Aorta (tissue), 5 donors: ENCODE measurements at places on chromosomes 2 and 18. TPM values are rescaled to one million over a fixed set of nuclear protein-coding genes. Genes with fewer than 3 reads are reported as not detected.

GRCh38 chr2:107525406-107525805 lies 301.3 kb upstream of the RGPD4 start:
- no peaks in the 10 kb centered on the region for H3K4me1 ChIP-seq
- no peak for DNase-seq
- no peak overlapping the region for H3K27ac ChIP-seq
- no peaks in the 10 kb centered on the region for H3K27me3 ChIP-seq

DNA sequence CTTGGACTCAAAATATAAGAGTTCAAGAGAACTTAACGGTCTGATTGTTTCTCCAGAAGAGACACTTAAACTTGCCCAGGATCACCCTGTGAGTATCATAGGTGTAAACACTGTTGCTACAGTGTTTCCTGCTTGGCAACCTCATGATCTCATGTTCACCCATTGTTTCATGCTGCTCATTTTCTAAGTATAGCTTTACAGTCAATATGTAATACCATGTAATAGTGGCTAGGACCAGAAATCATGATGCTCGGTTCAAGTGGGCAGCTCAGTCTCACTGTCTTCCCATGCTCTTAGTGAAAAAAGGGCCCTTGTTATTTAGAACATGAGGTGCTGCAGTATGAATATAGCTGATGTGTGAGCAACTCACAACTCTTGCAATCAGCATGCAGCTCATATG lies 157.5 kb downstream of the CERS6 start:
- H3K27ac ChIP-seq = no peak overlapping the region
- no peak overlapping the region for H3K4me3 ChIP-seq
- DNase-seq = no peak

GRCh38 chr2:215269397-215270117 lies 42.3 kb upstream of the ATIC start:
- H3K36me3 ChIP-seq = no peaks in the 10 kb centered on the region
- H3K27me3 ChIP-seq = no peaks in the 10 kb centered on the region
- DNase-seq = no peak
- no peaks in the 10 kb centered on the region for H3K4me1 ChIP-seq
- H3K27ac ChIP-seq = no peak overlapping the region

DNA sequence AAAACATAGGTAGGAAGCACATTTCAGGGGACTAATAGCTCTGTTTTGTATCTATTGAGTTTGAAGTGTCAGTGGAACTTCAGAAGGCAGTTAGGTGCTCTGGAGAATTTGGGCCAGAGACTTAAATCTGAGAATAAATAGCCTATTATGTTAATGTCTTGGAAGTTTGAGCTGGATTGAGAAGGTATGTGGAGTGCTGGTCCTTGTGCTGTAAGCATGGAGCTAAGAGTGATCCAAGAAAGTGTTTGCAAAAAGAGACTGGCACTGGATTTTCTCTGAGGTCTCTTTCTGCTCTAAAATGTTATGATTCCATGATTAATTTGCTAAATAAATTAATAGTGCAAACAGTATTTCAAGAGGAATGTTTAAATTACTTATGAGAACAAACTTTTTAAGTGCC lies 63.3 kb downstream of the ICOS start:
- H3K36me3 ChIP-seq = no peaks in the 10 kb centered on the region
- H3K27ac ChIP-seq = no peak overlapping the region
- H3K4me3 ChIP-seq = no peak overlapping the region
- peaks cover 16% of the 10 kb centered on the region for H3K4me1 ChIP-seq

GRCh38 chr2:218578272-218578877 lies 9.7 kb downstream of the CNOT9 start:
- H3K4me1 ChIP-seq = no peaks in the 10 kb centered on the region
- no peak overlapping the region for H3K4me3 ChIP-seq
- H3K27me3 ChIP-seq = no peaks in the 10 kb centered on the region
- H3K36me3 ChIP-seq = peaks cover 3% of the 10 kb centered on the region
- no peak overlapping the region for H3K27ac ChIP-seq

GRCh38 chr2:118882693-118883336 lies 35.4 kb upstream of the EN1 start:
- H3K4me3 ChIP-seq = no peak overlapping the region
- H3K27ac ChIP-seq = no peak overlapping the region
- no peaks in the 10 kb centered on the region for H3K4me1 ChIP-seq
- no peaks in the 10 kb centered on the region for H3K36me3 ChIP-seq
- peaks cover 4% of the 10 kb centered on the region for H3K27me3 ChIP-seq

DNA sequence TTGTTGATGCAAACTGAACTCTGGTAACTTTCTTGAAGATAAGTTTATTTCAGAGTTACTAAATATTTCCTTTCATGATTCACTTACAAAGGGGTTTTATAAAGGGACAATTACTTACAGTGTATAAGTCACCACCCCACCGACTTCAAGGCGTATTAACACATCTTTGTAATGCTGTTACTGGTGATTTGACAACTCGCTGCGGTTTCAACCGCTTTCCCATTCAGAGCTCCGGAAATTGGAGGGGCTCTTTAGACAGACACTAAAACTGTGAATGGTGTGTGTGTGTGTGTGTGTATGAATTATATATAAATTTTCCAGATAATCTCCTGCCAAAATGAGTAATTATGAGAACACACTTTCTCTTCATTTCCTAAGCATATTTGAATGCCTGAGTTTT lies 4.9 kb downstream of the TM4SF20 start:
- no peak overlapping the region for H3K4me3 ChIP-seq
- no peak overlapping the region for H3K27ac ChIP-seq
- no peaks in the 10 kb centered on the region for H3K27me3 ChIP-seq
- H3K36me3 ChIP-seq = no peaks in the 10 kb centered on the region
- H3K4me1 ChIP-seq = no peaks in the 10 kb centered on the region

The ERMN gene
- not detected for polyA plus RNA-seq

The ATP6V1B1 gene
- polyA plus RNA-seq = 3.1 TPM

The HNMT gene
- 102 TPM for polyA plus RNA-seq

The SERPINB10 gene
- not detected for polyA plus RNA-seq
